ENCODE measurements at places on chromosomes 13 and 19.
A peak's percentile ranks its signal among the peaks of the same experiment; 100 is the strongest.

- DNase-seq: no peak
Observed at GRCh38 chr13:78198821-78199220, 280.2 kb upstream of the EDNRB start.

DNA sequence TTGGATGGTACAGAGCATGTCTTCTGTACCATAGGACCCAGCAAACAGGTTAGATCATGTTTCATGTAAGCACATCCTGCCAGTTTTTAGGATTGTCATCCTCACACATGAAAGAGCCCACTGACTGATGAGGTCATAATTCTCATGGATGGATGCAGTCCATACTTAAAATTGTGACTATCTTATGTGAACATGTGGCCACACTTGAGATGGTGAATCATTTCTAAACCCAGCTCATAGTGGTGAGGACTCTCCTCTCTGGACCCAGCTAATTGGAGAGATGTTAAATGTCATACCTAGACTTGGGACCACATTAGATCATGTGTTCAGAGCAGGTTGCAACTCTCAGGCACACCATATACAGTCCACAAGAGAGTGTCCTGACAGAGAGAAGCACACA is 24.8 kb upstream of the ZNF254 start:
- DNase-seq: no peak

GRCh38 chr13:24243302-24243701 is 66.1 kb upstream of the C1QTNF9 start:
- no peak for DNase-seq

GRCh38 chr19:55134736-55135135 is 14.3 kb downstream of the TNNT1 start:
- DNase-seq: no peak

DNA sequence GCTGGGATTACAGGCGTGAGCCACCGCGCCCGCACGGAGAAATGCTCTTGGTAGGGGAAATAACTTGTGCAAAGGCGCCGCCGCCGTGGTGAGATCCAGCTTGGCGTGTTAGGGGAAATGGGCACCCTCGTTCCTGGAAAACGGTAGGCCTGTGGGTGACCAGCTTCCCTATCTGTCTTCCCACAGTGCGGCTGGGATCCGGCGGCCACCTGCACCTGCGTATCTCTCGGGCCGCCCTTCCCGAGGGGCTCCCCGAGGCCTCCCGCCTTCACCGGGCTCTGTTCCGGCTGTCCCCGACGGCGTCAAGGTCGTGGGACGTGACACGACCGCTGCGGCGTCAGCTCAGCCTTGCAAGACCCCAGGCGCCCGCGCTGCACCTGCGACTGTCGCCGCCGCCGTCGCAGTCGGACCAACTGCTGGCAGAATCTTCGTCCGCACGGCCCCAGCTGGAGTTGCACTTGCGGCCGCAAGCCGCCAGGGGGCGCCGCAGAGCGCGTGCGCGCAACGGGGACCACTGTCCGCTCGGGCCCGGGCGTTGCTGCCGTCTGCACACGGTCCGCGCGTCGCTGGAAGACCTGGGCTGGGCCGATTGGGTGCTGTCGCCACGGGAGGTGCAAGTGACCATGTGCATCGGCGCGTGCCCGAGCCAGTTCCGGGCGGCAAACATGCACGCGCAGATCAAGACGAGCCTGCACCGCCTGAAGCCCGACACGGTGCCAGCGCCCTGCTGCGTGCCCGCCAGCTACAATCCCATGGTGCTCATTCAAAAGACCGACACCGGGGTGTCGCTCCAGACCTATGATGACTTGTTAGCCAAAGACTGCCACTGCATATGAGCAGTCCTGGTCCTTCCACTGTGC is 2.4 kb downstream of the GDF15 start:
- peak; percentile 83 for DNase-seq

- DNase-seq: no peak
Observed at GRCh38 chr19:53157626-53158025, 1.2 kb downstream of the ZNF347 start.

GRCh38 chr13:76764429-76764828 is 121.8 kb downstream of the KCTD12 start:
- DNase-seq: no peak

- no peak for DNase-seq
Observed at GRCh38 chr13:91704398-91704797, 306.0 kb downstream of the GPC5 start.

Measured in BE2C (cell line).